ENCODE measurements at places on chromosomes 2 and 18. TPM values are rescaled to one million over a fixed set of nuclear protein-coding genes. Genes with fewer than 3 reads are reported as not detected.

ST8SIA3 gene
- not detected for total RNA-seq

REG1B gene
- total RNA-seq: not detected

SERPINB2 gene
- 5.2 TPM for total RNA-seq

MOCOS gene
- 6.4 TPM for total RNA-seq

CCBE1 gene
- 52.3 TPM for total RNA-seq

IL36G gene
- total RNA-seq: not detected

DNER gene
- 3.0 TPM for total RNA-seq

KIAA2012 gene
- not detected for total RNA-seq

AFF3 gene
- 11.3 TPM for total RNA-seq

IAH1 gene
- 68.8 TPM for total RNA-seq

PPP3R1 gene
- 14.1 TPM for total RNA-seq

SRSF7 gene
- total RNA-seq: 143 TPM

GCKR gene
- 0.34 TPM for total RNA-seq

FANCL gene
- 13.2 TPM for total RNA-seq

Measured in bronchus fibroblast of lung (primary cell).